ENCODE measurements at places on chromosomes 1 and 21.

DNA sequence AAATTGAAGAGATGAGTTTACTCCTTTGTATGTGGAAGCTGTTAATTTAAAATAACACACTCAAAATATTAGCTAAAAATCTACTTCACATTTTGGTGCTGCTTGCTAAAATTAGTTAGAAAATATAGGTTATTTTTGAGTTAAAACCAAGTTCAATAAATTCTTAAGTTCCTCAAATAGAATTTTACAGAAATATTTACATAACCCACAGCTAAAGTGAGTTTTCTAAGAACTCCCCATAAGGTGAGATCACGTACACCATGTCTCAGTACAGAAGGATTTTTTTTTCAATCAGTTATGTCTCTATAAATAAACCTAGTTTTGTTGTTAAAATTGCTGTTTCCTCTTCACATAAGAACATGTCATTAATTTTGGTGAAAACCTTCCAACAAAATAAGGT lies 108.0 kb downstream of the SDCCAG8 start:
- DNase-seq: no peak

DNA sequence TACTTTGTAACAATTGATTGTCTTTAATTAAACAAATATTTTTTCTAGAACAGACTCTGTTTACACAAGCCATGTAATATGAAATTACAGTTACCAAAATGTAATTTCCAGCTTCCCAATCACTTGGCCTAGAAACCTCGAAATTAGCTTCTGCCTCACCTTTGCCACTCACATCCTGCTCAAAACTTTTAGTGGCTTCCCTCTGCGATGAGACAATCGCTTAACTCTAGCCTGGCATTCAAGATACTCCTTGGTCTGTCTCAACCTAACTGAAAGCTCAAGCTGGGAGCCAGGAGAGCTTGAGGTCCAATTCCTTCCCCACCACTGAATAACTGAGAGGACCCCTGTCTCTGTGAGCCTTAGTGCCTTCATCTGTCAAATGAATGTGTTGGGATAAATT lies 42.8 kb downstream of the GFI1 start:
- DNase-seq: no peak

DNA sequence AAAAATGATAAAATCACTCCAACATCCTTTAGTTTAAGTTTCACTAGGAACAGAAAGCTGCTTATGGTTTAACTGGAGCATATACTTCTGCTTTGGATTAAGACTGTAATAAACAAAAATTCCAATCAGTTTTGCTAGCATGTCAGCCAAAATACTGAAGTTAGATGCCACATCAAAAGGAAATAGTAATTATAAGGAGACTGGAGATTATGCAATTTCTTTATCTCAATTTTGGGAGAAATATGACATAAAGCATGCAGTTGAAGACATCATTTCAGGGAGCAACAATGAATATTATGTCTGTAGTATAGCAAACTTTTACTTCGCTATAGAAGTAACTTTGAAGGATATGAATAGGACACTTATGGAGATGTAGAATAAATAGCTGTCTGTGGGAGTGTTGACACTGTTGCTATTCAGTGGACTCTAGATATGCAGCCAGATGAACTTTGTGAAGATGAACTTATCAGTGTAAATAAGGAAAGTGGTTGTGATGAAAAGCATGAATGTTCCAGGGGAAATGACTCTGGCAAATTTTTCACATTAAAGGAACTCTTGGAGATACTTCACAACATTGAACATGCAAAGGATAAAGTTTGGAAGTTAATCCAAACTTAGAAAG lies 107.8 kb downstream of the RABGAP1L start:
- no peak for DNase-seq

DNA sequence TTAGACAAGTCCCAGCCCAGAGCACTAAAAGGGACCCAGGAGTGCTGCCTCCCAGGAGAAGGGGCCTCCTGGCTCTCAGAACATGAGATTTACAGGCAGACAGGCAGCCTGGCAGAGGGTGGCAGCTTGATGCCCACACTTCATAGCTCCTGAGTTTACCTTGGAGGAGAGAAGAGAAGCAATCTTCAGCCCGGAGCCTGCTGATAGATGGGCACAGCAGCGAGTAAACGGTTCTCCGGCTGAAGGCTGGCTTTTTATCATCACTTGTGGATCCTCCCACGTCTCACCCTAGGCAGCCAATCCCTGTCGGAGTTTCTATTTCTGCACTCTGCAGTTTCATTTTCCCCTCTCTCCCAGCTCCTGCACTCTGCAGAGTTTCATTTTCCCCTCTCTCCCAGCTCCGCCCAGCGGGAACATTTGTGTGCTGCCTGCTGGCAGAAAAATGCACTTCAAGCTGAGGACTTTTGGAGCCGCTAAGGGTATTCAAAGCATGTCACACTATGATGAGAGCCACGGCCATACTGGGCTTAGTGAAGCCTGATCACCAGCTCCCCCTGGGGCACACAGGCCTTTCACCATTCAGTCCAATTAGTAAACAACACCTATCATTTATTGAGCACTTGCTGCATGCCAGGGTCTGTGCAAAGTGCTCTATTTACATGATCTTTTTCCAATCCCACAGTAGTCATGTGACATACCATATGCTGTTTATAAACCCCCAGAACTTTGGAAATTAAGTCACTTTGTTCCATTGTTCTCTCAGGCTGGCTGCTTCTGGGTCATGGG lies at the start of gene IFI6:
Gene IFI6, minus strand, starts transcription at position 229 of the 786 bp plus-strand sequence. CDS start 2,878 bp downstream, outside the sequence.
- DNase-seq: peak; percentile 90
